CD4-positive, alpha-beta T cell (primary cell): ENCODE measurements at places on chromosomes 12 and 14.

DNA sequence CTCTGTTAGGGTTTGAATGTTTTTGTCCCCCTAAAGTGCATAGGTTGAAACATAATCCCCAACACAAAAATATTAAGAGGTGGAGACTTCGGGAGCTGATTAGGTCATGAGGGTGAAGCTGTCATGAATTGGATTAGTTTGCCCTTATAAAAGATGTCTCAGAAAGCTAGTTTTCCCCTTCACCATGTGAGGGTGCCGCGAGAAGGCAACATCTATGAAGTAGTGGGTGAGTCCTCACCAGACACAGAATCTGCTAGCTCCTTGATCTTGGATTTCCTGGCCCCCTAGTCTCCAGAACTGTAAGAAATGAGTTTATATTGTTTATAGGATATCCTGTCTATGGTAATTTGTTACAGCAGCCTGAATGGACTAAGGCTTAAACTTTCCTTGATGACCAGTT is 301.5 kb upstream of the ATP2B1 start:
- no peaks in the 10 kb centered on the region for H3K27me3 ChIP-seq
- H3K36me3 ChIP-seq, result no peaks in the 10 kb centered on the region
- H3K4me3 ChIP-seq, result no peak overlapping the region
- DNase-seq, result no peak
- no peak overlapping the region for H3K27ac ChIP-seq

- no peak for DNase-seq
- H3K27me3 ChIP-seq, result no peaks in the 10 kb centered on the region
- H3K4me3 ChIP-seq, result no peak overlapping the region
- H3K36me3 ChIP-seq, result no peaks in the 10 kb centered on the region
- H3K27ac ChIP-seq, result no peak overlapping the region
- H3K4me1 ChIP-seq, result no peaks in the 10 kb centered on the region
These were observed 171.2 kb downstream of the ZFP36L1 start for GRCh38 chr14:68621400-68622365.

DNA sequence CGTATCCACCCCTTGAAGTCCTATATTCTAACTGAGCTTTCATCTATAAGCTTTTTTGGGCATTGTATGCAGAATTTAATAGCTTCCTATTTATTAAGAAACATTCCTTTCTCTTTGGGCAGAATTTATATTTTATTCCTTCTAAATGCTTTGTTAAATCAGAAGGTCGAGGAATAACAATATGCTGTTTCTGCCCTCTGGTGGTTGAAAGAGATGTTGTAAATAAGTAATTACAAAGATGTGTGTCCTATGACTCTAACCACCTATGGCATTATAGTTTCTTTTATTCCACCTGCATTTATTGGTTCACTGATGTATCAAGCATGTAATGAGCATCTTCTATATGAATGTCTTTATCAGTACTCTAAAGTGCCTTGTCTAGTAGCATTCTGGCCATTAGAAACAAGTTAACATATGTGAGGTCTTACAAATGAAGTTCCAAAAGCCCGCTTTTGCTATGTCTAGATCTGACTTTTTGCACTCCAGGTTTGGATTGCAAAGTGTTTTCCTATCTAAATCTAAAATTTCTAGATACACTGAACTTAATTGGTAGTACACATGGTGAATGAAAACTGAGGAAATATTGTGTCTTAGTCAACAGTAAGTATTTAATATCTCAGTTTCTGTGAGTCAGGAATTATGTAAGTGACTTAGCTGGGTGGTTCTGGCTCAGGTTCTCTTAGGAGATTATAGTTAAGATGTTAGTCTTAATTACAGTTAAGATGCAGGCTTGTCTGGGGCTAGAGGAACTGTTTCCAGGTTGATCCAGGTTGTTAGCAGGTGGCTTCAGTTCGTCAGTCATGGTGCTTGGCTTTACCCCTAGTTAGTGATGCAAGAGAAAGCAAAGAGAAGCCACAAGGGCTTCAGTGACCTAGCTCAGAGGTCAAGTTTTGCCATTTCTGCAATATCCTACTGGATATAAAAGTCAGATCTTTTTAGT is 57.5 kb downstream of the PLEKHA5 start:
- H3K36me3 ChIP-seq, result no peaks in the 10 kb centered on the region
- no peaks in the 10 kb centered on the region for H3K27me3 ChIP-seq
- no peak overlapping the region for H3K27ac ChIP-seq
- no peak overlapping the region for H3K4me3 ChIP-seq
- DNase-seq, result no peak

DNA sequence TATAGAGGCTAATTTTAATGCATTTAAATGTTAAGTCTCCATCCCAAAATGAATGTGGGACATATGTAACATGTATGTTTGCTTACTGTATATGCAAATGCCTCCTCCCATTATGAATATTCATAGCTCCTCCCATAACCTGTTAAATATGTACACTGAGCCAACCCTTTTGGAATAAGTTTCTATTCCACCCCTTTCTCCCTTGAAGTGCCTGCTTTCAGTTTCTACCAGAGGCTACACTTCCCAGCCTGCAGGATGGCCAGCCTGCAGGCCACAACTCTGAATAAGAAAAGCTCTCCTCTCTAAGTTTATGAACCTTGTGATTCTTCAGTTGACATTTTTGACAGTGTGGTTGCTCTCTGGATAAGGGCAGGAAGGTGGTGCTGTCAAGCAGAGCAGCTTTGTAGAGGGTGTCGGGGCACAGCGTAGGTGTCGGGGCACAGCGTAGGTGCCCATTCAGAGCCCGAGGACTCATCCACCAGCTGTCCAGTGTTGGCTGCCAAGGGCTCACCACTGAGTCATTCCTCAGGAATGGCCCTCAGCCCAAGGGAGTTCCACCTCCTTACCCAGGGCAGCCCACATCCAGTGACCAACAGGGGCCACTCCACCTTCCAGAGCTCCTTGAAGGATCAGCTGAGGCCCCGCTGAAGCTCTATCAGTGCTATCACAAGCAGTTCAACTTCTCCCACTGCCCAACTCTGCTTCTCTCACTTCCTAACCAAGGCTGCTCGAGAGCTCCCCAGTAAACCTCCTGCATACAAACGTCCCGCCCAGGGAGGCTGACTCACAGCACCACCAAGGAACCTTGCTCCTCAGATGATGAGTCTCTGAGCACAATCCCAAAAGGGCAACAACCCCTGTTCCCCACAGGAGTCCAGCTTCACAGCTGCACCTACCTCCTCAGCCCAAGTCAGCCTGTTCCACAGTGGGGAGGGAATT is 31.4 kb downstream of the VWF start:
- H3K27ac ChIP-seq, result no peak overlapping the region
- peaks cover 5% of the 10 kb centered on the region for H3K27me3 ChIP-seq
- H3K36me3 ChIP-seq, result no peaks in the 10 kb centered on the region
- DNase-seq, result no peak
- no peak overlapping the region for H3K4me3 ChIP-seq
- no peaks in the 10 kb centered on the region for H3K4me1 ChIP-seq

GRCh38 chr12:115362339-115362976 is 678.5 kb upstream of the TBX3 start:
- no peaks in the 10 kb centered on the region for H3K27me3 ChIP-seq
- no peaks in the 10 kb centered on the region for H3K36me3 ChIP-seq
- no peak overlapping the region for H3K27ac ChIP-seq
- no peak for DNase-seq
- no peaks in the 10 kb centered on the region for H3K4me1 ChIP-seq

- peaks cover 68% of the 10 kb centered on the region for H3K36me3 ChIP-seq
- peaks cover 47% of the 10 kb centered on the region for H3K4me1 ChIP-seq
- no peak for DNase-seq
These were observed 43.4 kb downstream of the SH2B3 start for GRCh38 chr12:111448846-111449790.

- DNase-seq, result no peak
- no peaks in the 10 kb centered on the region for H3K4me1 ChIP-seq
- no peak overlapping the region for H3K4me3 ChIP-seq
- H3K27me3 ChIP-seq, result no peaks in the 10 kb centered on the region
These were observed 200.3 kb downstream of the KTN1 start for GRCh38 chr14:55780156-55780946.

- DNase-seq, result no peak
- H3K27ac ChIP-seq, result no peak overlapping the region
- no peak overlapping the region for H3K4me3 ChIP-seq
- no peaks in the 10 kb centered on the region for H3K4me1 ChIP-seq
- H3K27me3 ChIP-seq, result no peaks in the 10 kb centered on the region
These were observed 22.5 kb upstream of the PDE3A start for GRCh38 chr12:20345866-20346265.

DNA sequence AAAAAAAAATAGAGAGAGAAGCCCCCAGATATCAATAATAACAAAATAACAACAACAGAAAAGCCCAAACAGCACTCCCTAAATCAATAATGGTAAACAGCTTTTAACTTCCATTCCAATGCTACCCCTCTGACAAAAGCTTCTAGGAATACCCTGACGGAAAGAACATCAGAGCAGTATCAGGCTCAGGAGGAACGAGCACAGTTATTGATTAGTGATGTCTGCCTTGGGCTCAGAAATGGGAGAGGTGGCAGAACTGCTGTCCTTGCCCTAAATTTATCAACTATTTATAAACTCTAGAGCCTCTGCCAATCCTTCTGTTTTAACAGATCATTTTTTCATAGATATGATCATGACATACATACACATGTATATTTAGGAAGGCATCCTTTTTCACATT is 41.9 kb downstream of the P2RX4 start:
- peaks cover 50% of the 10 kb centered on the region for H3K36me3 ChIP-seq
- H3K27me3 ChIP-seq, result no peaks in the 10 kb centered on the region
- no peak for DNase-seq
- H3K27ac ChIP-seq, result no peak overlapping the region

GRCh38 chr12:113301811-113302210 is 33.1 kb downstream of the SLC8B1 start:
- DNase-seq, result no peak
- H3K27ac ChIP-seq, result no peak overlapping the region
- no peak overlapping the region for H3K4me3 ChIP-seq
- H3K4me1 ChIP-seq, result peaks cover 15% of the 10 kb centered on the region
- peaks cover 68% of the 10 kb centered on the region for H3K36me3 ChIP-seq
- no peaks in the 10 kb centered on the region for H3K27me3 ChIP-seq

GRCh38 chr12:117188961-117189724 is 1.1 kb downstream of the FBXO21 start:
- no peak for DNase-seq
- H3K36me3 ChIP-seq, result peaks cover 29% of the 10 kb centered on the region

DNA sequence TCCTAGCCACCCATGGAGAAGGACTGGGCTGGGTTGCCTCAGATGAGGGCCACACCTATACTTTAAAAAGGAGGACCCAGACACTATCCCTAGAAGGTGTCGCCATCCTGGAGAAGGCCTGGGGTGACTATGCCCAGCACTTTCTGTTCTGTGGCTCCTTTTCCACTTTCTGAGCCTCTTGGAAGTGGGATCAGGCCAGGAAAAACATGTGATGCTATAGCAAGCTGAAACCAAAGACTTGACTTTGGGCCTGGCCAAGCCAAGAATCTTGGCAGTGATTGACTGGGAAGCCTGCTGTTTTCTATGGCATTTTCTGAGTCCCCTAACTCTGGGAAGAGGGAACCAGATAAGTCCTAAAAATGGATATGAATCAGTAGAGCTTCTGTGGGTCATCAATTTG is 332.3 kb downstream of the ZFP36L1 start:
- no peaks in the 10 kb centered on the region for H3K36me3 ChIP-seq
- no peak overlapping the region for H3K27ac ChIP-seq
- no peaks in the 10 kb centered on the region for H3K27me3 ChIP-seq
- DNase-seq, result no peak
- no peak overlapping the region for H3K4me3 ChIP-seq

DNA sequence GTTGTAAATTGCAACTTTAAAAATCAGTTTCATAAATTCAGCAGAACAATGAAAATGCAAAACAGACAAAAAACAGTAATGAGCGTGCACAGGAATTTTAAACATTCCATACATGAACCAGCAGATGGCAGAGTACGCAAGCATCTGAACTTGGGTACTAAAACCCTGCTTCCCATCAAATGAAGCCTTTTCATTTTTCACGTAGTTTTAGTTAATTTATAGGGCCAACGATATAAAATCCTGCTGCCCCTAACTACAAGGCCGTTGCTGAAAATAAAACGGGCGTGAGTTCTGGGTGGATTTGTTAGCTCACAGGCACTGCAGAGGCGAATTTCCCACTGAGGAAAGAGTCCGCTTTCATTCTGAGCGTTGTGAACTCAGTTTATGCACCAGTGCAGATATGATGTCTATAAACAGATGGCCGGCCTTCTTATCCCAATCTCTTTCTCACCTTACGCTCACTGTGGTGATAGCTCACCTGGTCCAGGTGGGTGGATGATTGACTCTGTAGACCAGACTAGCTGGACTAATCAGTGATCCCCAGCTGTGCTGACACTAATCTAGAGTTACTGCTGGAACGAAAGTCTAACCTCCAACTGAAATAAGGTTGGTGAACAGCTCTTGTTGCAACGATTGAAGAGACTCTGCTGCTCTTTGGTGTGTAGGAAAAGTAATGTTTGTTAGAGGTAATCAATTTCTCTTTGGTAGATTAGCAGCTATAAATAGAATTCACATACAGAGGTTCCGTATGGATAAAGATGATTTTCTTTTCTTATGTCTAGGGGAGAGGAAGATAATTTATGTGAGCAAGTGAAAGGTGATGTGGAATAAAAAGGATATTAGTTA is 89.2 kb downstream of the PDZRN4 start:
- no peaks in the 10 kb centered on the region for H3K36me3 ChIP-seq
- H3K27me3 ChIP-seq, result no peaks in the 10 kb centered on the region
- H3K4me1 ChIP-seq, result no peaks in the 10 kb centered on the region
- no peak overlapping the region for H3K4me3 ChIP-seq
- H3K27ac ChIP-seq, result no peak overlapping the region

- no peak overlapping the region for H3K4me3 ChIP-seq
- H3K36me3 ChIP-seq, result no peaks in the 10 kb centered on the region
- no peak for DNase-seq
These were observed 141.9 kb upstream of the BMP4 start for GRCh38 chr14:54098536-54098935.

DNA sequence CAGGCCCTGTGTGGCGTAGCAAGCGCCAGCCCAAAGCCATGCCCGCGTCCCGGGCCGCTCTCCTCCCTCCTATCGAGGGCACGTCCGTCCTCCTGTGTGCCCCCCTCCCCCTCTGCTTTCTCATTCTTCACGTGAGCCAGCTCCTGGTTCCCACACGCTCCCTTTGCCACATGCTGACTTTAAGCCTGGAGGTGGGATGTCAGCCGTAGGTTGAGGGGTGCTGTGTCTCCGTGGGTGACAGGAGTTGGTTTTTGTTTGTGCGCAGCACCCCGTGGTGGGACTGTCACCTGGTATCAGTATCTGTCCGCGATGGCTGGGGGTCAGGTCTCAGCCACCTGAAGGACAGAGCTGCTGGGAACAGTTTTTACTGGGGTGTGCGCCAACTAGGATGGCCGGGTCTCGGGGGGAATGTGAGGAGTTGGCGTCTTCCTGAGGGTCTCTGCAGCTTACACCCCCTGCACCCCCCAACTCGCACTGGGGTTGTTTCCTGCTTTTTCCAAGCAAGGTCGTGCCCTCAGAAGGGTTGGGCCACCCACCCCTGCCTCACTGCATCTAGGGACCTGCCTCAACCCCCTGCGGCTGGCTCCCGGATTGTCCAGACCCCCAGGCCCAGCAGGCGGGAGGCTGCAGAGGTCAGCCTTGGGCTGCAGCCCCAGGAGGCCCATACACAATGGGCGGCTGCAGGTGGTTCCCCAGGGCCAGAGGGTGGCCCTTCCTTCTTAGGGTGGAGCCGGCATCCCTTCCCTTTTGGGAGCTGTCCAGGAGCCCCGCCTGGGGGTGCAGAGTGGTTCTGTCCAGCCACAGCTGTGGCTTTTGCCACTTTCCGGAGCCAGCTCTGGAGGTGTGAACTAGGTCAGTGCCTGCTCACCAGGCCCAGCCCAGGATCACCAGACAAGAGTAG is 7.3 kb downstream of the ULK1 start:
- H3K27ac ChIP-seq, result no peak overlapping the region
- H3K4me3 ChIP-seq, result no peak overlapping the region
- no peaks in the 10 kb centered on the region for H3K36me3 ChIP-seq
- DNase-seq, result no peak
- peaks cover 41% of the 10 kb centered on the region for H3K4me1 ChIP-seq
